ENCODE measurements at places on chromosomes 6 and 20.

- no peak for DNase-seq
These were observed 72.7 kb downstream of the IGF2R start for GRCh38 chr6:160041608-160042007.

- no peak for DNase-seq
These were observed 294.4 kb downstream of the KCNQ5 start for GRCh38 chr6:72916298-72916697.

DNA sequence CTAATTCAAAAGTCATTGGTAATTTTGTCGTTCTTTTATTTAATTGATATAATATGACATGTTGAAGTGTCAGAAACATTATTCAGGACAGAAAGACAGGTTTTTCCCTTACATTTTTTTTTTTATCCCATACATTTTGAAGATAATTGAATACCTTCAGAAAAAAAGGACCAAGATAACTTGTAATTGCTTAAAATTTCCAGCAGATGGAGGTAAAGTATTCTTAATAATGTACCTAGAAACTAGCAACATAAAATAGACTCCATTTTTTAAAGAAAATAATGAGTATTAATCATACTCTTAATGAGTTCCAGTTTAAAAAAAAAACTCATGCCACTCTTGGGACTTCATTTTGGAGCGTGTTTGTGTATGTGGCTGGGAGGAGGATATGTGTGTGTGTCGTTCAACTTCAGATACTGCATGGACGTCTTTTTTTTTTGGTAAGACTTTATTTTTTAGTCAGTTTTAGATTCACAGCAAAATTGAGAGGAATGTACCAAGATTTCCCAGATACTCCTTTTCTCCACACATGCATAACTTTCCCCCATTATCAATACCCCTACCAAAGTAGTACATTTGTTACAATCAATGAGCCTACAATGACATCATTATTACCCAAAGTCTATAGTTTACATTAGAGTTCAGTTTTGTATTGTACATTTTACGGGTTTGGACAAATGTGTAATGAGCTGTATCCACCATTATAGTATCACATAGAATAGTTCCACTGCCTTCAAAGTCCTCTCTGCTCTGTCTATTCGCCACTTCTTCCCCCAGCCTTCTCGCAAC lies 79.4 kb downstream of the ROS1 start:
- no peak for DNase-seq

- no peak for DNase-seq
These were observed 120.7 kb upstream of the ADGRF1 start for GRCh38 chr6:47162793-47163192.

GRCh38 chr20:43727980-43728590 lies 1.3 kb upstream of the GTSF1L start:
- DNase-seq, result no peak

- DNase-seq, result no peak
These were observed 134.0 kb downstream of the GJA10 start for GRCh38 chr6:90028066-90028778.

DNA sequence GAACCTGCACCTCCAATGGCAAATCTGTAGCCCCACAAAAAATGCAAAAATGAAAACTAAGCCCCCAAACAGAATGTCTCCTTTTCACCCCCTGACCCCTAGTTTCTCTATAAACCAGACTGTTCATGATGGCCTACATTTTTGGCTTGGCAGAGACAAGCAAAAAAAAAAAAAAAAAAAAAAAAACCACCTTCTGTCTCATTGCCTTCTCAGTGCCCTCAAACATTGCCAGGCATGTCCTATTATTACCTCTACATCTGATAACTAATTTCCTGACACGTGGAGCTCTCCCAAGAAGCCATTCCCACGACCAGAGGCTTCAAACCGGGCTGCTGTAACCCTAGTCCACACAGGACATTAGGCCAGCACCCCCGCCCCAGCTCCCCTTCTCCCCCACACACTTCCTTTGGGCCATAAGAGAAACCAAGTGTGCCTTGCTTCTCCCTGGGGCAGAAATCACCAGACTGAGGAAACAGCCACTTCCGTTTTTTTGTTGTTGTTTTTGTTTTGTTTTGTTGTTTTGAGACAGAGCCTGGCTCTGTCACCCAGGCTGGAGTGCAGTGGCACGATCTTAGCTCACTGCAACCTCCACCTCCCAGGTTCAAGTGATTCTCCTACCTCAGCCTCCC lies 65.4 kb downstream of the GPR6 start:
- DNase-seq, result no peak

DNA sequence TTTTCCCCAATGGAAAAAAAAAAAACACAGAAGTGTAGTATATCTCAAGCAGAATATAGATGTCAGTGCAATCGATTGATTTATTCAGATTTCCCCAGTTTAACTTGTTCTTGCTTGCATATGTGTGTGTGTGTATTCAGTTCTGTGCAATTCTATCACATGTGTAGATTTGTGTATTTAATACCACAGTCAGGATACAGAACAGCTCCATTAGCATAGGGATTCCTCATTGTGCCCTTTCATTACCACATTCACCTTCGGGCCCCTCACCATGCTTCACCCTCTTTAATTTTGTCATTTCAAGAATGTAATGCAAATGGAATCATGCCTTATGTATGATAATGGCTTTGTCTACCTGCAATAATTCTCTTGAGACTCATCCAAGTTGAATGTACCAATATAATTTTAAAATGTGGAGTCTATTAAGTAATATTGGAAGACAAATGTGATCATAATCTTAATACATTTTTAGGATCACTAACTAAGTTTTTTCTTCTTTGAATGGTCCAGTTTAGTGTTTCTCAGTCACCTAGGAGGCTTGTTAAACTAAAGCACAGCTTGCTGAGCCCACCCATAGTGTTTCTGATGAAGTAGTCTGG lies 187.9 kb downstream of the TENT5A start:
- no peak for DNase-seq

DNA sequence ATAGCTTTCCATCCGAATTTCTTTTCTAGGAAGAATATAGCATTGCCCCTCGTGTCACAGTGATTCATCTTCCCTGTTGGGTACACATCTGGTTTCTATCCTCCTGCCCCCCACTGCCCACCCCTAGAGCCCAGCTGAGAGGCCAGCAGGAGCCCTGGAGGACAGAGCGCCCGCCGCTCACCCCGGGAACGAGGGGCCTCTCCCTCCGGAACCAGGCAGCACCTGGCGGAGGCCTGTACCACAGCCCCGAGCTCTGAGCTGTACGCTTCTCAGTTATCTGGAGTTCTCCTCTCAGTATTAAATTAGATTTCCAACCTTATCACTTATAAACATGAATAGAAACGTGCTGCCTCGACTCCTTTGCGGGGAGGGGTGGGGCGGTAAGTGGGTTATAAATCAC lies 6.0 kb downstream of the ANKRD60 start:
- DNase-seq, result no peak

DNA sequence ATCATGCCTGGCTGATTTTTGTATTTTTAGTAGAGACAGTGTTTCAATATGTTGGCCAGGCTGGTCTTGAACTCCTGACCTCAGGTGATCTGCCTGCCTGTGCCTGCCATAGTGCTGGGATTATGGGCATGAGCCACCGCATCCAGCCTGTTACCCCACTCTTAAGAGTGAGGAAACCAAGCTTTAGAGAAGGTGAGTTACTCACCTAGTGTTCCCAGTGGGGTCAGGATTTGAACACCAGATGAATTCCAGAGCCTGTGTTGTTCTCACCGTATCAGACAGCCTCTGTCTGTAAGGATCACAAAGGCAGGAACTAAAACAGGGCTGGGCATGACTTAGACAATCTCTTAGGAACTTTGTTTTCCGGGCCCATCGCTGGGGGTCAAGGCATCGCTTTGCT lies 9.4 kb upstream of the FANCE start:
- DNase-seq, result no peak

DNA sequence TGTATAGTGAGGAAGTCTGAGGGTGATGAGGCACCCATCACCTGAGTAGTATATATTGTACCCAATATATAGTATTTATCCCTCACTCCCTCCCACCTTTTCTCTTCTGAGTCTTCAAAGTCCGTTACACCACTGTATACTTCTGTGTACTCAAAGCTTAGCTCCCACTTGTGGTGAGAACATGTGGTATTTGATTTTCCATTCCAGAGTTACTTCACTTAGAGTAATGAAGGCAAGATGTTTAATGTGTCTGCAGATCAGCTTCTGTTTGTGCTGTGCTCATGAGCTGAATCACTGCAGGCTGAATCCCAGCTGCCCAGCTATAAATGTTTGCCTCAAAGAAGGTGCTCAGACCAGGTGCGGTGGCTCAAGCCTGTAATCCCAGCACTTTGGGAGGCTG lies 139.3 kb upstream of the FOXA2 start:
- DNase-seq, result no peak

- no peak for DNase-seq
These were observed 37.3 kb upstream of the AHI1 start for GRCh38 chr6:135534773-135535380.

GRCh38 chr20:1034415-1034789 lies 32.3 kb upstream of the RSPO4 start:
- DNase-seq, result no peak
